NCI-H2227 treated with DMSO at 0.1 percent for 48 hours (cell line): ENCODE measurements at places on chromosomes 4 and X.

GRCh38 chr4:182653596-182653995 is 263.6 kb downstream of the DCTD start:
- DNase-seq = no peak

DNA sequence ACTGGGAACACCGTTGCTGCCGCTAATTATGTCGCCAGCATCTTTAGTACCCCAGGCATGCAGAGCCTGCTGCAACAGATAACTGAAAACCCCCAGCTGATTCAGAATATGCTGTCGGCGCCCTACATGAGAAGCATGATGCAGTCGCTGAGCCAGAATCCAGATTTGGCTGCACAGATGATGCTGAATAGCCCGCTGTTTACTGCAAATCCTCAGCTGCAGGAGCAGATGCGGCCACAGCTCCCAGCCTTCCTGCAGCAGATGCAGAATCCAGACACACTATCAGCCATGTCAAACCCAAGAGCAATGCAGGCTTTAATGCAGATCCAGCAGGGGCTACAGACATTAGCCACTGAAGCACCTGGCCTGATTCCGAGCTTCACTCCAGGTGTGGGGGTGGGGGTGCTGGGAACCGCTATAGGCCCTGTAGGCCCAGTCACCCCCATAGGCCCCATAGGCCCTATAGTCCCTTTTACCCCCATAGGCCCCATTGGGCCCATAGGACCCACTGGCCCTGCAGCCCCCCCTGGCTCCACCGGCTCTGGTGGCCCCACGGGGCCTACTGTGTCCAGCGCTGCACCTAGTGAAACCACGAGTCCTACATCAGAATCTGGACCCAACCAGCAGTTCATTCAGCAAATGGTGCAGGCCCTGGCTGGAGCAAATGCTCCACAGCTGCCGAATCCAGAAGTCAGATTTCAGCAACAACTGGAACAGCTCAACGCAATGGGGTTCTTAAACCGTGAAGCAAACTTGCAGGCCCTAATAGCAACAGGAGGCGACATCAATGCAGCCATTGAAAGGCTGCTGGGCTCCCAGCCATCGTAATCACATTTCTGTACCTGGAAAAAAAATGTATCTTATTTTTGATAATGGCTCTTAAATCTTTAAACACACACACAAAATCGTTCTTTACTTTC is 1.8 kb downstream of the UBQLN2 start:
- no peak for DNase-seq

- DNase-seq = no peak
These were observed 117.2 kb upstream of the FAT1 start for GRCh38 chr4:186840771-186841301.

DNA sequence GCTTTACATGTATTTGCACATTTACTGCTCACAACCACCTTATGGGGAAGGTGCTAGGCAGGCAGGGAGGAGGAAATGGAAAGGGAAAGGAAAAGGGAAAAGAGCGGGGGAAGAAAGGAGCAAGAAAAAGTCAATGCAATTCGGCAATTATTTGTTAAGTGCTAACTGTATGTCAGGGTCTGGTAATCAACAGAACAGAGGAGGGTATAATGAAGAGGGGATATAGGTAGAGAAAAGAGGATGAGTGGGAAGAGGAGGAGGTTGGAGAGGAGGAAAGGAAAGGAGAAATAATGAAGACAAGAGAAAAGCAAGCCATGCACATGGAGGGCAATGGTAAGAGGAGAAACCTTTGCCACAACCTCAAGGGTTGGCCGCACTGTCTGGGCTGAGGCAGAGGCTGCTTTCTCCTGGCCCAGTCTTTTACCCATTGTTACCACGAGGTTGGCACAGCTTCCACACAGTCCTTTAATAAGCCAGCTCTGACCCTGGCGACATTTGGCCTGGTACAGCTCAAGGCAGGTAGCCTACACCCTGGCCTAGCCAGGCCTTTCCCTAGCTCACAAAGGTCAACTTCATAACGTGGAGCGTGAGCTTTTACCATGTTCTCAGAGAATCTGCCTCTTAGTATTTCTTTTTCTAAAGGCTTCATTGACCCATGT is 836 bp downstream of the BTK start:
- no peak for DNase-seq

DNA sequence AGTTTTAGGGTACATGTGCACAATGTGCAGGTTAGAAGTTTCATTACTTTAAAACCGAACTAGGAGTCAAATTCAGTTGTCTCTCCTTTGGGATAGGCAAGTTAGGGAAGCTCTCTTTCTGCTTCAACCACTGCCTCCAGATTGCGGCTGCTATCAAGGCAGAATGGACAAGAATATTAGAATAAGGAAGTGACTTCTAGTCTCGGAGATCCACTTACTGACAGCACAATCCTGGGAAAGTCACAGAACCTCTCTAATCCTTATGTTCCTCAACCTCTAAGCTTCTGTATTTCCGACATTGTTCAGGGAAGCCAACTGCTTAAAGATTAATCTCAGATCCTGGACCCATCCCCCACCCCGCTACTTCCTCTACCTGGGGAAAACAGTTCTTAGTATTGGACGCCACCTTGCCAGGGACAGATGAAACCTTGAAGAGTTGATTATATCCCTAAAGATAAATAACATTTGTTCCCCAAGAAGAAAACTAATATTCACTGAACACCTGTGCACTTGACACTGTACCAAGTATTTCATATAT is 2.1 kb downstream of the NUP62CL start:
- DNase-seq = no peak

DNA sequence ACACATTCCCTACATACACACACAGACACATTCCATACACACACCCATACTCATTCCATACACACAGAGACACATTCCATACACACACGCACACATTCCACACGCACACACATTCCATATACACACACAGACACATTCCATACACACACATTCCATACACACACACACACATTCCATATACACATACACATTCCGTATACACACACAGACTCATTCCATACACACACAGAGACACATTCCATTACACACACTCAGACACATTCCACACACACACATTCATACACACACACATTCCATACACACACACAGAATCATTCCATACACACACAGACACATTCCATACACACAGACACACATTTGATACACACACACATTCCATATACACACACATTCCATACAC is 15.2 kb downstream of the LINC00632 start:
- DNase-seq = no peak

- no peak for DNase-seq
These were observed 41.9 kb downstream of the AMOT start for GRCh38 chrX:112798736-112799135.

DNA sequence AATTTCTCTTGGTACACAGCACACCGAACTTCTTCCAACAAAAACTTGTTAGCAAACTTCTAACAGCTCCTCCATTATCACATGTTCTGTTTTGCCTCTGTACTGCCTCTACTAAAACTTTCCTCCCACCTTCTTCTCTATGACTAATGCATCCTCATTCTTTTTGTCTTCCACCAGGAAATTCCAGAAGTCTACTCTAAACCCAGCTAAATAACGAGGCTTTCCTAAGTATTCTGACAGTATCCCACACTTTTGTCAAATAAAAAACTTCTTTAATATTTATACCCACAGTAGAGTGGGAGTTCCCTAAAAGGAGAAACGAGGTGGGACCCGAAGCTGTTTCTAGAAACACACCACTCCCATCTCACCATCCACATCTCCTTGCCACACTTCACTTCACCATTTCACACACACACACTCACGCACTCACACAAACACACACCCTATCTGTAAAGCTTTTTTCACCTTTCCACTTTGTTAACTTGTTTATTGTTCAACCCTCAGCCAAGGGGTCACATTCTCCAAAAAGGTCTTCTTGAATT is 280.3 kb downstream of the ARAP2 start:
- DNase-seq = no peak

- no peak for DNase-seq
These were observed 495.4 kb downstream of the PCDH19 start for GRCh38 chrX:99914635-99915034.

- DNase-seq = no peak
These were observed 32.2 kb downstream of the UNC5C start for GRCh38 chr4:95516528-95517017.

DNA sequence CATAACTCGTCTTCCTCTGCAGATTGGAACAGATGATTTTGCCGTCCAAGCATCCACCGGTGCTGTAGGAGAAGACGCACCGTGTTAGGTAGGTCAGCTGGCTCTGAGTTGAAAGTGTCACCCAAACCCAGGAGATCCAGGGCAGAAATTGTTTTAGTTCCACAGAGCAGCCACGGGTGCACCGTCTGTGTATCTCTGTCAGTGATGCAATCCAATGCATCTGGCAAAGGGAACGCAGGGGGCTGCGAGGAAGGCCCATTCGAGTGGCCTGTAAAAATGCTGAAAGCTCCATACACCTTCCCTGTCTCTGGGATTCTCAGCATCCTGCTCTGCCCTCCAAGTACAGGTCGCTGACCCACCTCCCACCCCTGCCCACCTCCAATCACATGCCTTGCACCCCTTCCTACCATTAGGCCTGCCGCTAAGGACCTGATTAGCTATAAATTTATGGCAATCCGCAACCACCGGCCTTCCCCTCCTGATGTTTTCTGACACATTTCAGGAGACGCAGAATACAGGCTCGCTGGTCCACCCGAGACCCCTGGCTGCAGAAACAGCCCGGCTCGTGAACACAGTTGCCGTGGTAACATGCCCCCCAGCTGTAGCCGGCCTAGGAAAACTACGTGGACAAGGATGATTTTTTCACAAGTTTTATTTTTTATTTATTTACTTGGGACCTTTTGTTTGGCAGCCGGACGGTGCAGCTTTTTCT is 39.7 kb upstream of the SHOX start:
- DNase-seq = no peak

DNA sequence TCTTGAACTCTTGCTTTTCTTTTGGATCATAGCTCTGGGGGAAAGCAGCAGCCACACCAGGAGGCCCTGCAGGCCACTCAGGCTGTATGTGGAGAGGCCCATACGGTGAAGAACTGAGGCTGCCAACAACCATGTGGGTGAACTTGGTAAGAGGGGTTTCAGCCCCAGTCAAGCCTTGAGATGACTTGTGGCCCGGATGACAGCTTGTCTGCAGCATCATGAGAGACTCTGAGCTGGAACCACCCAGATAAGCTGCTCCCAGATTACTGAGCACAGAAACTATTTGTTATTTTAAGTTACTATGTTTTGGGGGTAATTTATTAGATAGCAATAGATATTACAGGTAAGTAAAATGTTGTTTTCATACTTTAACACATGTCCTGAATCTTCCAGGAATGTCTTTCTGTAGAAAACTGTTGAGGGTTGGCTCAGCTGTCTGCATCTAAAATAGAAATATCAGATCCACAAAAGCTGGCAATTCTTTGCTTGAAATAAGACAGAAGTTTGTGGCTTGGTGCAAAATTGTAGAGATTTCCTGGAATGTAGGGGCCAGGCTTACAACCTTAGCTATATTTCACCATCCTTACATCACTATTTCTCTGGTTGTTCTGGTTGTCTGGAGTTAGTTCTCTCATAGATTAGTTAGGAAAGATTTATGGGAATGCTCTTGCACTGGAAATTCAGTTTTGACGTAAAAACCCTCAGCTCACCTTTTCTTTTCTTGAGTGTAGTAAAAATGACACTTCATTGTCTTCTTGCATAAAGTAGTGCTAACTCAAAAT is 272.1 kb downstream of the RAPGEF2 start:
- DNase-seq = no peak

DNA sequence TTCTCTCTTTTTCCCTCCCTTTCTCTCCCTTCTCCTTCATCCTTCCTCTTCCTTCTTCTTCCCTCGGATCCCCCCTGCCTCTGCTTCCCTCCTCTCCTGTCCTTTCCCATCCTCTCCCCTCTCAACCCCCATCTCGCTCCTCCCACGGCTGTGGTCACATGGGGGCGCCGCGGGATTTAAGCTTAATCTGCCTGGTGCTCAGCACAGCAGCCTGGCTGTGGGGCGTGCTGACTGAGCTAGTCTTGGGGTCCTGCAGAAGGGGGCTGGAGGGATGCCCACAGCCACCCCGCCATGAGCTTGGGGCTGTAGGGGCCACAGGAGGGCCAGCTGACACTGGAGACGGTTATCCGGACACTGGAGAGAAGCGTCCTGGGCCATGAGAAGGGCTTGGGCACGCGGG is 10.7 kb downstream of the SMIM10L2A start:
- no peak for DNase-seq

DNA sequence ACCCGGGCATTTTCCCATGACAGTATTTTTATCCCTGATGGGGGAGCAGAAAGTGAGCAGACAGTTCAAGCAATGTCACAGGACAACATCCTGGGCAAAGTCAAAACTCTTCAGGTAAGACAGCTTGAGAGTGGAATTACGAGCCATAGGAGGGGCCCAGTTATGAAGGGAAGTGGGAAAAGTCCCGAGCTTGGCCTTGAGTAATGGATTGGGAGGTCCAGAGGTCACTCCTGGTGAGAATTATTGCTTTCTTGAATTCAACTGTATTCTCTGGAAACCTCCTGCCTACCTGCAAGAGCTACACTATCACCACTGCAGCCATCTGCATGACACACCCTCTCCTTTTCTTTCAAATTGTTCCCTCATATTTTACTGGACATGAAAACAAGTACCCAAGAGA is 89.1 kb downstream of the AASDH start:
- no peak for DNase-seq

- no peak for DNase-seq
These were observed 661.2 kb downstream of the FAT4 start for GRCh38 chr4:125975861-125976397.

DNA sequence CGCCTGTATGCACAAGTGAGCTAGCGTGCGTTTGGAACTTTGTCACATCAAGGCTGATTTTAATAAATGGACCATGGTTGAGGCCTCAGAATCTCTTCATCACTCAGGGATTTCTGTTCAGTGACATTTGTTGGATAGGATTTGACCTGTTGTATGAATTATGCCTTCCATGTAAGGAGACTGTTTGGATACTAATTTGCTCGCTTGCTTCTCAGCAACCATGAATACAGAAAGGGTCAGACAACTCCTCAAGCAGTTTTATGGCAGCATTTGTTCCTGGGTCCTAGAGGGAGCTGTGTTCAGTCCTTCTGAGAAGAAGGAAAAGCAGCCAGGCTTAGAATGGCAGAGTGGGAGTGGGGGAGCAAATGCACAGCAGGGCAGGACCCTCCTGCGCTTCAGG is 269.7 kb upstream of the LCORL start:
- no peak for DNase-seq
